Hematopoietic multipotent progenitor cell treated with erythropoietin and hydrocortisone succinate and interleukin-3 and kit ligand, for 15 days (in vitro differentiated cells): ENCODE measurements at places on chromosomes 11 and 22.

DNA sequence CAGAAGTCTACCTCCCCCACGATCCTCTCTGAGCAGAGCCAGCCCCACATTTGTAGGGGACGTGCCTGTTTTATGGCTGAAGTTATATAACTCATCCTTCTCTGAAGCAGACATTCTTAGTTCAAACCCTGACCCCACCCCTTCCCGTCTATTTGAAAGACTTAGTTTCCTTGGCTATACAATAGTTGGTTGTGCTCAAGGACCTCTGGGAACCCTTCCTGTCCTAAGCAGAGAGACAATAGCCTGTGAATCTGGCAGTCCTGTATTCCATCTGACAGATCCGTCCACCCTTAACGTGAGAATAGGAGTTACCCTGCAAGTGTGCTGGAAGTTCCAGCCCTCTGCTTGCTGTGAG, 75.2 kb downstream of the MN1 start:
- DNase-seq: no peak

- no peak for DNase-seq
These were observed 809 bp downstream of the PDE2A start for GRCh38 chr11:72673284-72673942.

GRCh38 chr22:27260087-27260698, 541.4 kb downstream of the MN1 start:
- DNase-seq: no peak

DNA sequence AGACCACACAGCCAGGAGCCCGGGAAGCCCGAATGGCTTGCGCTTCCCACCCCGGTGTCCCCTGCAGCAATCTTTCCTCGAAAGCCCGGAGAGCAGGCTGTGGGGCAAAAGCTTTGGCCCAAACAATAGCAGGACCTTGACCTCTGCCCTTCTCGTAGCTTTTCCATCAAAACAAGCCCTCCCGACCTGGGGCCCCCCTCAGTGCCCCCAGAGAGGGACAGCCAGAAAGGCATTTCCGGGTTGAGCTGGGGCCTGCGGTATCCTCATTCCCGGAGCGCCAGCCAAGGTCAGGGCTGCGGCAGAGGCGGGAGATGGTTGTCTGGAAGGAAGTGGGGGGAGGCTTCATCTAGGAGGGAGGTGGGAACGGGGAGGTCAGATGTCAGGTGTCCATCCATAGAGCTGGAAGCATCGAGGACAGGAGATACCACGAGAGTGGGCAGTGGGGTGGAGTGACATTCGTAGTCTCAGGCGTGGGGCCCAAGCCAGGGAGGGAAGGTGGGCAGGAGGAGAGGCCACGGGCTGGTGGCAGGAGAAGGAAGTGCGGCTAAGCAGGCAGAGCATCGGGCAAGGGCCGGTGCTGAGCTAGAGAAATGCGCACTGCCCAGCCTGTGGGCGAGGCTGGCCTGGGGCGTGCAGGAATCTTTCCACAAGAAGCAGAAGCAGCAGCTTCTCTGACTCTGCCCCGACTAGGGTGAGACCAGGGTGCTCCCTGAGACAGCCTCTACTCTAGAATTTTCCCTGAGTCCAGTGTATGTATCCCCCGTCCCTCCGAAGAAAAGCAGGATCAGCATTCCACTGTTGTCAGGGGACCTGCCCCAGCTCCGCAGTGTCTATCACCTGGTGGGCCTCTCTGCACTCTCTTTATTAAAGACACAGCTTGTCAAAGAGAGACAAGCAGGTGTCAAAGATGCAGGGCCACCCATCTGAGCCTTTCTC, 14.3 kb downstream of the PDGFB start:
- DNase-seq: no peak

DNA sequence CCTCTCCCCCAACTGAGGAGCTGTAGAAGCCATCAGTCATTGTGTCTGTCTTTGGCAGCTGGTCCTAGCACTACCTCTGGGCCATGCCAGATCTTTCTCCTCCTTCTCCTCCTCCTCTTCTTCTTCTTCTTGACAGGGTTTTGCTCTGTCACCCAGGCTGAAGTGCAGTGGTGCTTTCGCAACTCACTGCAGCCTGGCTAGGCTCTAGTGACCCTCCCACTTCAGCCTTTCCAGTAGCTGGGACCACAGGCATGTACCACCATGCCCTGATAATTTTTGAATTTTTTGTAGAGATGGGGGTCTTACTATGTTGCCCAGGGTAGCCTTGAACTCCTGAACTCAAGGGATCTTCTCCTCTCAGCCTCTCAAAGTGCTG, 50.1 kb upstream of the SHANK2 start:
- DNase-seq: no peak

- DNase-seq: no peak
These were observed 1.4 kb downstream of the TNNI2 start for GRCh38 chr11:1839924-1840779.

DNA sequence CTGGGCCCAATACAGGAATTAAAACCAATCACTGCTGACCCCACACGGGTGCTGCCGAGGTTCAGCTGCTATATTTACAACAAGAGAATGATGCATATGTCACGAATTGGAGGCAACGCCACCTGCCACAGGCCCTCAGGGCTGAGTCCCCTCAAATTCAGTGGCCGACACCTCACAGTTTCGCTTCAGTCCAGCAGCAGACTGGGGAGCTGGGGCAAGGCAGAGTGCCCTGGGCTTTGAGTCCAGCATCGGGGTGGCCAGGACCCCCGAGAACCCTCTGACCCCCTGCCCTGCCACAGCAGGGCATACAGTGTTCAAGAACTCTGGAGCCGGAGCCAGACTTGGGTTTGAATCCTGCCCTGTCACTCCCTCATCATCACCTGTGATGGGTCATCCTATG, 247.2 kb downstream of the CTTN start:
- no peak for DNase-seq

DNA sequence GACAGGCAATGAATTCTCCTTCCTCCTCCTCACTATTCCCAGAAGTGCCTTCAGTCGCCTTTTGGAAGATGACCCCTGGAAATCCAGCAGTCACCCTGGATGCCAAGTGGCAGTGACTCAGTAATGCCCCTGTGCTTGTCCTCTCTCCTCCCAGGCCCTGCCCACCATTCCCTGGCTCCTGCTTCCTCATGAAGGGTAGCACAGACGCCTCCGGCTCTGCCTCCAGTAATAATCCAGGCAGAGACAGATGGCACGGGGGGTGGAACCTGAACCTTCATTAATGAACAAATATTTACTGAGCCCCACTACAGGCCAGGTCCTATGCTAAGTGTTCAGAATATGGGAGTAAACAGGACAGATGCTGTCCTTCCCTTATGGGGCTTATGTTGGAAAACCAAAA, 23.2 kb downstream of the SYT13 start:
- no peak for DNase-seq

DNA sequence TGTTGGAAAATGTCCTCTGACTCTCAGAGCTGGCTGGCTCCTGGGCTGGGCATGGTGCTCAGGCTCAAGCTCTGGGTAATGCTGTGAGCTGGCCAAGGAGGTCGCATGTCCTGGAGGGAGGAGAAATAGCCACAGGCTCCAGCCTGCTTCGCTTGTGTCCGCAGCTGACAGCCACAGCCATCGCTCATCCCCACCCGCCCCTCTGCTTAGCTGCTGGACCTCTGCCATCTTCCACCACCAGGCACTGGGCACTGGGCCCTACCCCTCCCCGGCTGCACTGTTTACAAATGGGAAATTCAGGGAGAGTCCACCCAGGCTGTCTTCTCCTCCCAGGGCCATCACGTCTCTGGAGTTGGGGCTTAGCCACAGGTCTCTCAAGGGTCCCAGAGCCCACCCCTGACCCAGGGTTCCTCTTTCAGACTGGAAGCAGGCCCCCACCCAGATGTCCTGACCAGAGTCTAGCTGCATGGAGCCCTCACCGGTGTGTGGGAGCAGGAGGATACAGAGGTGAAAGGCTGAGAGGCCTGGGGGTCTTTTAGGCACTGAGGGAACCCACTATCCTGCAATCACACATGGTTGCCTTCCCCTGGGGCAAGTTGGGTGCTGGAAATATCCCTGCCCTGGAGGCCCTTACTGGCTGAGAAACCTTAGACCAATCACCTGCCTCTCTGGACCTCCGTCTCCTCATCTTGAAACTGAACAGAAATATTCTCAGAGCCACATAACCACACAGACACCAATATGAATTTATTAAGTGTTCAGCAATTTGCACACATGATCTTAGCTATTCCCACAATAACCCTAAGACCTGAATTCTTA, 62.7 kb downstream of the CD82 start:
- no peak for DNase-seq

DNA sequence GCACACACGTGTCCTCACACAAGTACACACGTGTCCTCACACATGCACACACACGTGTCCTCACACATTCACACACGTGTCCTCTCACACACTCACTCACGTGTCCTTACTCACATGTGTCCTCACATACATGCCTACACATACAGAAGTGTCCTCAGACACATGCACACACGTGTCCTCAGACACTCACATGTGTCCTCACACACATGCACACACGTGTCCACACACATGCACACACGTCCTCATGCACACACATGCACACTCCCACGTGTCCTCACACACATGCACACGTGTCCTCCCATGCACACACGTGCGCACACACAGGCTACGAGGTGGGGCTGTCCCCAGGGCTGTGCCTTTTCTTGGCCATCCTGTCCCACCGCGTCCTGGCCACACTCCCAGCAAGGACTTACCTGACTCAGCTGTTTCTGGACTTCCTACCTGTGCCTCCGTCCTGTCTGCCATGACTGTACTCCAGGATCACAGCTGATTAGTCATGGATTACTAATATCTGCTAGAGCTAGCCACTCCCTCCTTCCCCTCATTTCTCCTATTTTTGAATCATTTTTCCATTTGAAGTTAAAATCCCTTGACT, 990.2 kb downstream of the BRD1 start:
- no peak for DNase-seq

- no peak for DNase-seq
These were observed 16.6 kb downstream of the CAVIN3 start for GRCh38 chr11:6303661-6304060.

GRCh38 chr22:19708321-19709011, 5.8 kb upstream of the SEPTIN5 start:
- DNase-seq: no peak

GRCh38 chr11:71282581-71283351, 30.4 kb upstream of the SHANK2 start:
- no peak for DNase-seq

DNA sequence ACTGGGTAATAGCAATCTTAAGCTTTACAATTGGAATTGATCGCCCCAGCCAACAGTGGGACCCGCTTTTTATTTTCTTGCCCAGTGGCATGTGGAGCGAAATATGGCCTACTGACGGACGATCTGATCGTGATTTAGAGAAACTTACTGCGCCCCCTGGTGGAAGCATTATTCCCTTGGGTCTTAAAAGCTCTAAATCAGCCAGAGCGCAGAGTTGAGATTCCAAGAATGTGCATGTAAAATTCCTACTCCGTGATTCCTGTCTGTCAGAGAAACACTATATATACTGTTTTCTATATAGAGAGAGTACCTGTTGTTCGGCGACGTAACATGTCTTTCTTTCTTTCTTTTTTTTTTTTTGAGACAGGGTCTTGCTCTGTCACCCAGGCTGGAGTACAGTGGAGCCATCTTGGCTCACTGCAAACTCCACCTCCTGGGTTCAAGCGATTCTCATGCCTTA, 3.7 kb upstream of the DPF2 start:
- DNase-seq: peak; percentile 90

GRCh38 chr11:45852018-45852711, 4.9 kb downstream of the CRY2 start:
- DNase-seq: no peak

- no peak for DNase-seq
These were observed 65.0 kb downstream of the CWF19L2 start for GRCh38 chr11:107392611-107393010.

- no peak for DNase-seq
These were observed at the start of gene MMP10 for GRCh38 chr11:102780491-102780918. TSS of gene MMP10 (minus strand) at chr11:102780628. CDS start at chr11:102780591, 37 bp downstream.

DNA sequence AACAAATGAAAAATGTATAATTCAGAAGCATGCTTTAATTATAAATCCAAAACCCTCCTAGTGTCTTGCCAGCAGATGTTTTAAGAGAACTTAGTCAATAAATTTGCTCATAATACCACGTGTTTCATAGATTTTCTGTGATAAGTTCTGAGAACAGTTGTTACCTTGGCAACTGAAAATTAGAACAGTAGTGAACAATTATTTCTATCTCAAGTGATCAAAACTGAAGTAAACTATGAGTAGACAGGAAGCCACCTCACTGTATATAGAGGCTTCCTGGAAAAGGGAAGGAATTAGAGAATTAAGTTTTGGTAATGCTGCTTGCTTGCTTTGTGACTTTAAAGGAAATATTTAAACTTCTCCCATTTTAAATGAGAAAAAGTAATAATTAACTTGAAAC, 266.0 kb upstream of the ANO3 start:
- DNase-seq: no peak

GRCh38 chr11:133386262-133386661, 146.0 kb downstream of the OPCML start:
- DNase-seq: no peak

DNA sequence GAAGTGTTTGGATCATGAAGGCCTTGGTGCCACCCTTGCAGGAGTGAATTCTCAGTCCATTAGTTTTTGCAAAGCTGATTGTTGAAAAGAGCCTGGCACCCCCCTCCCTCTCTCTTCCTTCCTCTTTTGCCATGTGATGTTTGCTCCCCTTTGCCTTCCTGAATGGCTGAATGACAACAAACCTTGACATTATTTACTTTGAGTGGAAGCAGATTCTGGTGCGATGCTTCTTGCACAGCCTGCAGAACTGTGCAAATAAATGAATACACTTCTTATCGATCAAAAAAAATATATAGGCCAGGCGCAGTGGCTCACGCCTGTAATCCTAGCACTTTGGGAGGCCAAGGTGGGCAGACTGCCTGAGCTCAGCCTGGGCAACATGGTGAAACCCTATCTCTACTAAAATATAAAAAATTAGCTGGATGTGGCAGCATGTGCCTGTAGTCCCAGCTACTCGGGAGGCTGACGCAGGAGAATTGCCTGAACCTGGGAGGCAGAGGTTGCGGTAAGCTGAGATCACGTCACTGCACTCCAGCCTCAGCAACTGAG, 2.0 kb upstream of the NARS2 start:
- no peak for DNase-seq

- DNase-seq: no peak
These were observed 3.7 kb downstream of the VSIG10L2 start for GRCh38 chr11:125949271-125950177.

- DNase-seq: no peak
These were observed 50.8 kb upstream of the PHOX2A start for GRCh38 chr11:72294616-72295395.

DNA sequence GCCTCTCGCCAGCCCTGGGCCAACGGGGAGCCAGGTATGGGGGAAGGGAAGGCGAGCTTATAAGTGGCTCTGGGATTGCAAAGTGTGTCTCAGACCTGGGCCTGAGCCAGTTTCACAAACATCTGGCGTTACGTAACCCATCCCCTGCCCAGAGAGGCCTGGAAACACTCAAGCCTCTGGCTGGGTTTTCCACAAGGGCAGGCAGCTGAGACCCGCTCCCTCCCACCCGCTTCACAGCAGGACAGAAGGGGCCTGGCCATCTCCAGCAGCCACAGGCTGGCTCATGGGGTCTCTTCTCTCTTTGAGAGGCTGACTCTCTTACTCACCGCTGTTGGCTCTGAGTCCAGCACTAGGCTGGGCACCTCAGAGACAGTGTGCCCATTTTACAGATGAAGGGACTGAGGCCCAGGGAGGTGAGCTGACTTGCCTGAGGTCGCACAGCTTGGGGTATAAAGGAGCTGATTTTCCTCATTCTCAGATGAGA, 44.5 kb downstream of the TRIOBP start:
- no peak for DNase-seq
